ENCODE measurements at places on chromosomes 4 and X.

GRCh38 chr4:65791111-65791811 lies 121.0 kb upstream of the EPHA5 start:
- ATAC-seq, result no peak

GRCh38 chr4:21596521-21596920 lies 352.1 kb downstream of the KCNIP4 start:
- ATAC-seq, result no peak

- ATAC-seq, result peak; percentile 79
These were observed 127.4 kb upstream of the RPL34 start for GRCh38 chr4:108492816-108493595.

DNA sequence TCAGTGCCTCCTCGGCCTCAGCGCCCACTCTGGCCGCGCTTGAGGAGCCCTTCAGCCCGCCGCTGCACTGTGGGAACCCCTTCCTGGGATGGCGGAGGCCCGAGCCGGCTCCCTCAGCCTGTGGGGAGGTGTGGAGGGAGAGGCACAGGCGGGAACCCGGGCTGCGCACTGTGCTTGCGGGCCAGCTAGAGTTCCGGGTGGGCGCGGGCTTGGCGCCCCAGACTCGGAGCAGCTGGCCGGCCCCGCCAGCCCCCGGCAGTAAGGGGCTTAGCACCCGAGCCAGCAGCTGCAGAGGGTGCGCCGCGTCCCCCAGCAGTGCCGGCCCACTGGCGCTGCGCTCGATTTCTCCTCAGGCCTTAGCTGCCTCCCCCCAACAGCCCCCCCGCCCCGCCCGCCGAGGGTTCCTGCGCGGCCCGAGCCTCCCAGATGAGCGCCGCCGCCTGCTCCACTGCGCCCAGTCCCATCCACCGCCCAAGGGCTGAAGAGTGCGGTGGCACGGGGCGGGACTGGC lies 1137.0 kb downstream of the PCDH18 start:
- peak; percentile 91 for ATAC-seq

- no peak for ATAC-seq
These were observed 130.9 kb upstream of the CASK start for GRCh38 chrX:42054256-42054655.
